ENCODE measurements at places on chromosomes 1 and 21.
A peak's percentile ranks its signal among the peaks of the same experiment; 100 is the strongest.

DNA sequence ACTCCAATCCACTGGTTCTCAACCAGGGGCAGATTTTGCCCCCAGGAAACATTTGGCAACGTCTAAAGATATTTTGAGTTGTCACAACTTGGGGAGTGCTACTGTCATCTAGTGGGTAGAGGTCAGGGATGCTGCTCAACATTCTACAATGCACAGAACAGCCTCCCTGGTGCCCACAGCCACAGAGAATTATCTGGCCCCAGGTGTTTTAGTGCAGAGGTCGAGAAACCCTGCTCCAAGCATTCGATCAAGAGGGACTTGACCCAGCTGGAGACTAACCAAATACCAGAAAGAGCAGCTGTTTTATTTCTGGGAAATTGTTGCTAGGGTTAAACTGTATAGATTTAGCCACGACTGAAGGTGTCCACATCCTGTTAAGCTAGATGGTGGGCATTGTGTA is 19.2 kb downstream of the CD247 start:
- DNase-seq, result no peak

GRCh38 chr1:203196371-203196770 is 9.9 kb upstream of the CHI3L1 start:
- no peak for DNase-seq

DNA sequence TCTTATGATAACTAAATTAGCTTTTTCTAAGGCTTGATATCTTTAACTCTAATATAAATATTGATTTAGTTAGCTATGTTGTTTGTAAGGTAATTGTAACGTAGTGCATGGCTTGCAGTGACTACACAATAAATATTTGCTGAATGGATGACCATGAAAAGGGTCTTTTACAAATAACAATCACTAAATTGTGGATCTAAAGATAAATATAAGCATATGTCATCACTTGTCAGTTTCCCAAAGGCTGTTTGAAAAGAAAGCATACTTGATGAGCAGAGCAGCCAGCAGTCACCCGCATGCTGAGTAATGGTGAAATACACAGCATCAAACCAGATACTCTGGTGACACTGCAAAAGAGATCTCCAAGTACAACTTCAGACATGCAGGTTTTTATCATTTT is 92.5 kb upstream of the FMN2 start:
- no peak for DNase-seq

DNA sequence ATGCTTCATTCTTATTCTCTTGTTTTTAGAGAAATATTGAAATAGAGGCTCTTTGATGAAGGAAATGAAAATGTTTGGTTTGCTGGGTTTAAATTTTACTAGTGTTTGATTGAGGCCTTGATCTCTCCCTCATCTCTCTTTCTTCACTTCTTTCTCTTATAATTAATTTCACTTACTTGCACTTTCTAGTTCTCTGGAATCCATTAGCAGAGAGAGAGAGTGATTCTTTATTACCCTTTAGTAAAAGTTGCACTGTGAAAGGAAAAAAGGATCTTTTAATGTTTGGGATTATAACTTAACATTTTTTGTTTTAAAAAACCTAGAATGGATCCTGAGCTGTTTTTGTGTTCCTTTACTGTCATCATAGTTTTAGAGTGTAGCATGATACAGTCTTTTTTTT is 12.2 kb downstream of the RPRD2 start:
- no peak for DNase-seq

DNA sequence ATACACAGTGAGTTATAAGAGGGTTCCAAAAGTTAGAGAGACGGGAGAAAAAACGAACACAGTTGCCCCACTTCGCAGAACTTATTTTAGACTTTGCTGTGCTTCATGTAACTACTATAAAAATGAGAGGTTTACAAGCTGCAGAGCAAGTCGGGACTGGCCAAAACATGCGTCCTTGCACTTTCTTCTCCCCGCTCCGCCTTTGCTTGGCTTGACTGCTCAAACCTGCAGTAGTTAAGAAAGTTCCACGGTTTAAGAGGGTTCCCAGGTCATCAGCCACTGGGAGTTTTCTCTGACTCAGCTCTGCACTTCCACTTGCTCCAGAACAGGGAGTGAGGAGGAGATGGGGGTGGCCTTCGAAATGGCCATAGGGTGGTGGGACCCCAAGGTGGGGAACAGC is 36.2 kb downstream of the CLIC6 start:
- DNase-seq, result no peak

- DNase-seq, result no peak
Measured at GRCh38 chr1:192272732-192273131, 44.1 kb upstream of the RGS21 start.

DNA sequence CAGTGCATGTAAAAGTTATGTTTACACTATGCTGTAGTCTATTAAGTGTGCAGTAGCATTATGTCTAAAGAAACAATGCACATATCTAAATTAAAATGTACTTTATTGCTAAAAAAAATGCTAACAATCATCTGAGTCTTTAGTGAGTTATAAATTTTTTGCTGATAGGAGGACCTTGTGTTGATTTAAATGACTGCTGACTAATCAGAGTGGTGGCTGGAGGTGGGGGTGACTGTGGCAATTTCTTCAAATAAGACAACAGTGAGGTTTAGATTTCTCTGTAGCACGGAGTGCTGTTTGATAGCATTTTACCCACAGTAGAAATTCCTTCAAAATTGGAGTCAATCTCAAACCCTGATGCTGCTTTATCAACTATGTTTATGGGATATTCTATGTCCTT is 37.0 kb downstream of the HS2ST1 start:
- no peak for DNase-seq

DNA sequence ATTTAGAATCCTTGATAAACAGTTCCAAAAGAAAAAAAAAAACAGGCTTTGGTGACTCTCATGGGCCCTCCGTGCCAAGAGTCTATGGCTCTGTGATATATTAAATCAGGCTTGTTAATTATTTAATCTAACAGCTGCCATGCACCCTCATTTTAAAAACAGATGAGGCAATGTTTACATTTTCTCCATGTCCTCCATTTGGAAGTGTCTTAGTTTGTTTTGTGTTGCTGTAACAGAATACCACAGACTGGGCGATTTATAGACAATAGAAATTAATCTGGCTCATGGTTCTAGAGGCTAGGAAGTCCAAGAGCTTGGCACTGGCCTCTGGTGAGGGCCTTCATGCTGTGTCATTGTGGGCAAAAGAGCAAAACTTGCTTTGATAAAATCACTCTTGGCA is 58.0 kb downstream of the B3GALT5 start:
- no peak for DNase-seq

GRCh38 chr1:174262349-174263241 is 103.3 kb downstream of the RABGAP1L start:
- peak; percentile 24 for DNase-seq

GRCh38 chr1:169853341-169853740 is 40.4 kb downstream of the SCYL3 start:
- DNase-seq, result peak; percentile 4

DNA sequence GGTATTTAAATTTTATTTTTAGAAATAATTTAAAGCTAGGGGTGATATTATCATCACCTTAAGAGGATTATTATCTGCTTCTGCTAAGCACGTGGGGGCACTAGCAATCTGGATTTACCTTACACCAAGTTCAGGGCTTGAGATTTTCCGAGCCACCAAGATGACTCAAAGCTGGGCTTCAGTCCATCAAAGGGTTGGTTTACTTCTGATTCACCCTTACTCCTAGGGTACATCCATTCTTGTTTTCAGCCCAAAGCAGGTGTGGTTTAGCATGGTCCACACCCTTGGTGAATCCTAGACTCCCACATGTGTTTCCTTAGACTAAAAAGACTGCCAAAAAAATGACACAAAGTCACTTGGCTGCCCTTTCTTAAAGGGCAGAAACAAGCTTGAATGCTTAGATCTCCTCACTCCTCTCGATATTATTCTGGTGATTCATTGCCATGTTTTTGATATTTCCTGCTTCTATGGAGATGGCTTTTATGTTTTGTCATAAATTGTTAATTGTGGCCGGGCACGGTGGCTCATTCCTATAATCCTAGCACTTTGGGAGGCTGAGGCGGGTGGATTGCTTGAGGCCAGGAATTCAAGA is 9.8 kb upstream of the PRSS38 start:
- no peak for DNase-seq
